Natural killer cell (primary cell): ENCODE measurements at places on chromosomes 6 and 20. TPM values are rescaled to one million over a fixed set of nuclear protein-coding genes. Genes with fewer than 3 reads are reported as not detected.

The KHDRBS2 gene
- not detected for total RNA-seq

The TMEM200A gene
- 0.52 TPM for total RNA-seq

The ACSS1 gene
- 67.4 TPM for total RNA-seq

DNA sequence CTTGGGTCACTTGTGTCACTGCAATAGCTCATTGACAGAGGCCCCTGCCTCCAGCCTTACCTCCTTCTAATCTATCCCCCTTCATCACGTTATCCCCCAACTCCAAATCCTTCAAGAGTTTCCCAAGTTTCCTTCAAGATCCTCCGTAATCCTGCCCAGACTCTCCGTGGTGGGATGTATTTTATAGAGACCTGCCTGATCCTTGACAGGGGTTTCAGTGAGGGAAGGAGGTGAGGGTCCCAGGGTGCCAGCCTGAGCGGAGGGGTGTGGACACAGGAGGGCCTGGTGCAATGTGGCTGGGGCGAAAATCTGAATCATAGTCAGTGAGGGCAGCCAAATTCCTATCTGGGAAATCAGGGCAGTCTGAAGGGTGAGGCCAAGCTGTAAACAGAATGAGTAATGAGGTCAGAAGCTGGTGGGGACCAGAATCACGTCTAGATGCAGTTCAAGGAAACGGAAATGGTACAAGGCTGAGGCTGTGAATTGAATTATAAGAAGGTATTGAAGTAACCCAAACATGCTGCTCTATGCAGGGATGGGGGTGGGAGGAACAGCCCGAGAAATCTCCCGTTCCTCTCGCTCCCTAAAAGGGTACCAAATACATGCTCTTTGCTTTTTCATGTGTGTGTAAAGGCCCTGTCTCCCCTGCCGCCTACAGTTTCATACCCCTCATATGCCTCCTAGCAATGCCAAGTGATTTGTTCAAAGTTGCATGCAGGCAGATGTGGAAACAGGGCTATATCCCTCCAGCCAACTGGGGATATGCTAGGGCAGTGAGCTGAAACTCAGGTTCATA is 35.4 kb upstream of the PIM1 start:
- no peaks in the 10 kb centered on the region for H3K27me3 ChIP-seq
- peak overlapping the region; percentile 71 for H3K27ac ChIP-seq
- no peak overlapping the region for H3K4me3 ChIP-seq
- H3K4me1 ChIP-seq, result peaks cover 21% of the 10 kb centered on the region
- DNase-seq, result no peak
